ENCODE measurements at places on chromosomes 16 and 17.

DNA sequence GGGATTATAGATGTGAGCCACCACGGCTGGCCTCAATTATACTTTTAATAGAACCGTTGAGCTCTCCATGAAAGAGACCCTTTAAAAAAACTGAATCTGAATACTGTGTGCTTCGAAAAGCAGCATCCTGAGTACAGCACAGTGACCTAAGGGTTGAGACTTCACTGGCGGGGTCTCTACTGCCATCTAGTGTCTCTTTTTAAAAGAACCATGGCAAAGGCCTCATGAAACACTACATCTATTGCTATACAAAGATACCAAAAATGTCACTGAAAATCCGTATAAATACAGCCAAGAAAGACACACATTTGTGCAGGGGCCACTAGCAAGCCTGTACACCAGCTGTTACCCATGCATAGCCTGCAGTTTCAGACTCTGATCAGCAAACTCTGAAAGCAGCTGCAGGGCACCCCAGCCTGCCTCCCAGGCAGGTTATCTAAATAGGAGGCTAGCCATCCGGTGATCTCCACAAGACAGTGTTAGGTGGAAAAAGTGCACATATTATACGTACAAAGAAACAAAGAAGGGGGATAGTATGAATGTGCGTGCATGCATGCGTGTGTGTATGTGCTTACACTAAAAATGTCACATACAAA, 35.3 kb downstream of the NPLOC4 start:
- peak; percentile 41 for DNase-seq

- no peak for DNase-seq
Observed at GRCh38 chr16:10708969-10709368, 14.2 kb upstream of the TEKT5 start.

DNA sequence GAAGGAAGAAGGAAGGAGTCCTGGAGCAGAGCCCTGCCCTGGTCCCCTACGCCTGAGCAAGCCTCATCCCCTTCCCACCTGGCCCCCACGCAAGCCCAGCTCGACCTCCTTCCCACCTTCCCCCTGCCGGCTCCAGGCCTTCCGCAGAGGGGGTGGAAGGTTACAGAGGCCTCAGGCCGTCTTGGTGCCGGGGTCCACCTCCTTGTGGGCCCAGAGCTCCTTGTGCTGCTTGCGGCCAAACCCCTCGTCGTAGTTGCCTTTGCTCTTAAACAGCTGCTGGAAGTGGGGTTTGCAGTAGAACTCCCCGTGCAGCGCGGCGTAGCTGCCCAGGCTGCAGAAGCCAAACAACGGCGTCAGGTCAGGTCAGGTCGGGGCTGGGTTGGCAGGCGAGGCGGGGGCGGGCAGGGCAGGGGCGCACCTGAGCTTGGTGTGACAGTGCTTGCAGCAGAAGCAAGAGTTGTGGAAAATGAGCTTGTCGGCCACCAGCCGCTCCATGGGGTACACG, 1.5 kb downstream of the LIMD2 start:
- no peak for DNase-seq

- DNase-seq: no peak
Observed at GRCh38 chr17:33260638-33261037, 32.5 kb downstream of the ASIC2 start.

DNA sequence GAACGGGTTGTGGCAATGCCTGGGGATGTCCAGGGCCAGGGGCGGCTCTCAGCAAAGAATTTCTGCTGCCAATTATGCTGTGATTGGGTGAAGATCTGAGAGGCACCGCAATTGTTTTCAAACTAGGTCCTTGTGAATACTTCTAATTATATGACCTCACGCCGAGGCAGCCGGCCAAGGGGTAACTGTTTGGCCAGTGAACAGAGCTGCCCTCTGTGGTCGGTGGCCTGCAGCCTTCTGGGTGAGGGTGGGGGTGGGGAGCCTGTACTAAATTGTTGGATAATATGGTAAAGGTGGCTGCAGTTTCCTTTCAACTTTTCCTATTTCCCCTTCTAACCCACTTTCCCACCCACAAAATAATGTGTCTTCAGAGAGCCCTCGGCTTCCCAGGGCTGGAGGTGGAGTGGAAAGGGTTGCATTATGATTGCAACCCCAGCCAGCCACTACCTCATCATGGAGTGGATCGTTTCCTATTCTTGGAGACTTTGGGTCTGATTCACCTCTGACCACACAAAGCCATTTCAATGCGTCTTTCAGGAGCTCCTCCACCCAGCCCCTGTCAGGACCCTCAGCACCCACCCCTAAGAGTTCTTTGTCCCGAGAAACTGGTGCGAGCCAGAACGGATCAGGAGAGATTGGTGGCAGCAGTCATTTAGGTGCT, 2.0 kb upstream of the DNAI2 start:
- DNase-seq: peak; percentile 59

DNA sequence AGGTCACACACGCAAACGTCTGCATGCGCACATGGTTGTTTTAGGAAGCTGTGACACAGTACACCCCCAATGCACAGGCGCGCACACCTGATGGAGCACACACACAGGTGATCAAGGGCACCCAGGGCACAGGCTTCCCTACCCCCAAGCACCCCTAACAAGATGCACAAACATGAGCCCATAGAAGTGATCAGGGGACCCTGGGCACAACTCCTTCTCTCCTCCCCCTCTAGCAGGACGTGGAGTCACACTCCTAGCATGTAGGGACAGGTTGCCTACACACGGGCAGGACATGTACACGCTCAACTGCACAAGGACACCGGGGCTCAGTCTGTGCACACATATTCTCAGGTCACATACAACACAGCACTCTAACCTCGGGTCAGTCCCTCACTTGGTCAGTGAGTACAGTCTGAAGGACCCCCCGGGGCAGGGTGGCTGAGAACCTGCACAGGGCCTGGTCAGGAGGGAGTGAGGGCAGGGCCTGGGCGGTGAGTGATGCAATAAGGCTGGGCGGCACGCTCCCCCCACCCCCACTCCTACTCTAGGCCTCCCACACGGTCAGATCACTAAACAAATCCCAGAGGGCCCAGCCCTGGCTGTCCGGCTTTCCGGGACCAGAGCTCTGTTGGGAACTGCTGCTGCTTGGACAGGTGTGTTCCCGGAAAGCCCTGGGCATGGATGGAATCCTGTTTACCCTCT, 751 bp upstream of the DOC2B start:
- DNase-seq: no peak

DNA sequence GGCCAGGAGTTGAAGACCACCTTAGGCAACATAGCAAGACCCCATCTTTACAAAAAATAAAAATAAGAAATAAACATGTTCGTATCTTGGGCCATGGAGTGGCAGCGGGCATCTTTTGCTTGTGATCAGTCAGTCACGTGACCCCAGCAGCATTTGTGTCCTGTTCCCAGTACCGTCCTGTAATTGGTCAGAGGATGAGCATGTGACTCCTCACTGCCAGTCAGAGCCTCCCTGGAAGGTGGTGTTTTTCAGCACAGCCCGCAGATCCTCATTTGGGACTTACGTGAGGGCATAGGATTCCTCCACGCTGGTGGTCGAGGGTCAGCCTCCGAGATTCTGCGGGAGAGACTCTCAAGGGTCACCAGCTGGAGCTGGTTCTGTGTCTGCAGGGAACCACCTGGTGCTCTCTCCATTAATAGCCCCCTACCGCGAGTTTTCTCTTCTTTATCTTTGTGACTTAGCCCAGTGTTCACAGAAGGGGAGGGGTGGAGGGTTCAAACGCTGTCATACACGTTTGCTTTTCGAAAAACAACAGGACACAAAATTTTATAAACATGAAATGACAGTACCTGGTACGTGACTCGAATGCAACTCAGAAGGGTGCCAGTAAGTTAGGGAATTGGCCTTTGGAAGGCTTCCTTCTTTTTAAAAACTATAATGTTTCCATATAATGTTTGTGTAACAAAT, 17.2 kb downstream of the MRC2 start:
- no peak for DNase-seq

- DNase-seq: no peak
Observed at GRCh38 chr17:44466339-44466738, 36.9 kb downstream of the GPATCH8 start.

- no peak for DNase-seq
Observed at GRCh38 chr17:75270966-75271232, at the start of gene MIF4GD. Gene MIF4GD (minus strand): TSS chr17:75271231. CDS start chr17:75270195, 1,036 bp downstream.
